Activated CD4-positive, alpha-beta T cell treated with anti-CD3 and anti-CD28 coated beads, Interleukin-2, amount 10 ng/mL, durations not matched to agents 24 days and 14 days (primary cell): ENCODE measurements at places on chromosomes 16 and 17.
A peak's percentile ranks its signal among the peaks of the same experiment; 100 is the strongest.

DNA sequence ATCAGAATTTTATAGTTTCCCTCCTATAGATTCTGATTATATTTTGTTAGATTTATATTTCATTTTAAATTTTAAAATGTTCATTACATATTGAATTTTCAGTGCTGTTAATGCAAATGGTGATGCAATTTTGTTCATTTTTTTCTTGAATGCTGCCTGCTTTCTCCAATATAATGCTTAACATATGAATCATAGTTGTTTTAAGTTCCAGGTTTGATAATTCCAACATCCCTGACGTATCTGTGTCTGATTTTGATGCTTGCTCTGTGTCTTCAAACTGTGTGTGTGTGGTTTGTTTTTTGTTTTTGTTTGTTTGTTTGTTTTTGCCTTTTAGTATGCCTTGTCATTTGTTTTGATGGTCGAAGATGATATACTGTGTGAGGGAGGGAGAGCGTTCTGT lies 134.7 kb upstream of the ELAC2 start:
- H3K27me3 ChIP-seq: no peaks in the 10 kb centered on the region
- H3K4me1 ChIP-seq: no peaks in the 10 kb centered on the region
- no peak overlapping the region for H3K27ac ChIP-seq
- H3K36me3 ChIP-seq: no peaks in the 10 kb centered on the region

GRCh38 chr16:85354686-85355514 lies 242.6 kb upstream of the CIBAR2 start:
- H3K27me3 ChIP-seq: no peaks in the 10 kb centered on the region
- H3K4me1 ChIP-seq: no peaks in the 10 kb centered on the region
- no peak overlapping the region for H3K4me3 ChIP-seq
- DNase-seq: no peak
- no peaks in the 10 kb centered on the region for H3K36me3 ChIP-seq

- no peak overlapping the region for H3K27ac ChIP-seq
- H3K4me3 ChIP-seq: no peak overlapping the region
- DNase-seq: no peak
- H3K4me1 ChIP-seq: peaks cover 35% of the 10 kb centered on the region
Measured at GRCh38 chr16:71880176-71880575, 3.8 kb downstream of the ZNF821 start.

- H3K36me3 ChIP-seq: no peaks in the 10 kb centered on the region
- H3K4me1 ChIP-seq: no peaks in the 10 kb centered on the region
- H3K4me3 ChIP-seq: no peak overlapping the region
- no peak overlapping the region for H3K27ac ChIP-seq
- DNase-seq: no peak
Measured at GRCh38 chr16:5450409-5451104, 353.0 kb upstream of the EEF2KMT start.

DNA sequence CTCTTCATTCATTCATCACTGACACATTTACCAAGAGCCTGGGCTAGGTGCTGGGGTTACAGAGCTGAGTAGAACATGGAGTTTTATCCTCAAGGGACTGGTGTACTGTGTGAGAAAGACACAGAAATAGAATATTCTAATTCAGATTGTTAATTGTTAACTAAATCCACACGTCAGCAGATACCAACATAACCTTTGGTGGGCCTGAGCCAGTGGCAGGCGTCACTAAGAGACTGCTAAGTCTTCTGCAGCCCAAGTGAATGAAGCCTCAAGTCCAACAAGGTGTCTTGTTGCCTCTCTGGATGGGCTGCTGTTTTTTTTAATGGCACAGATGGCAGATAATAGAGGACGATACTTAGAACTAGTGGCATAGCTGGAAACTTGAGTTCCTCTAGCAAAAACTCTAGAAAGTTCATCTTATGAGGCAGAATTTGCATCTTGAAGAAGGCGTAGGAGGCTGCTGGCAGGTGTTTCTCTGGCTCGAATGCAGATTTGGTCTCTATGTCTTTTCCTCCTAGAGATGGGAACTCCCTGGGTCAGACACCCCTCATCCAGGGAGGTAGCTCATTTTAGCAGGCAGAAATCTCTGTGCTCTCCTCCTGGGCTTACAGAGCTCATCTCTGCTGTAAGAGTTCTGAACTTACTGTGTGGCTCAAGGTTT lies 179.5 kb downstream of the NTN1 start:
- no peaks in the 10 kb centered on the region for H3K36me3 ChIP-seq
- H3K27ac ChIP-seq: no peak overlapping the region
- H3K4me3 ChIP-seq: no peak overlapping the region
- no peaks in the 10 kb centered on the region for H3K27me3 ChIP-seq
- H3K4me1 ChIP-seq: no peaks in the 10 kb centered on the region

DNA sequence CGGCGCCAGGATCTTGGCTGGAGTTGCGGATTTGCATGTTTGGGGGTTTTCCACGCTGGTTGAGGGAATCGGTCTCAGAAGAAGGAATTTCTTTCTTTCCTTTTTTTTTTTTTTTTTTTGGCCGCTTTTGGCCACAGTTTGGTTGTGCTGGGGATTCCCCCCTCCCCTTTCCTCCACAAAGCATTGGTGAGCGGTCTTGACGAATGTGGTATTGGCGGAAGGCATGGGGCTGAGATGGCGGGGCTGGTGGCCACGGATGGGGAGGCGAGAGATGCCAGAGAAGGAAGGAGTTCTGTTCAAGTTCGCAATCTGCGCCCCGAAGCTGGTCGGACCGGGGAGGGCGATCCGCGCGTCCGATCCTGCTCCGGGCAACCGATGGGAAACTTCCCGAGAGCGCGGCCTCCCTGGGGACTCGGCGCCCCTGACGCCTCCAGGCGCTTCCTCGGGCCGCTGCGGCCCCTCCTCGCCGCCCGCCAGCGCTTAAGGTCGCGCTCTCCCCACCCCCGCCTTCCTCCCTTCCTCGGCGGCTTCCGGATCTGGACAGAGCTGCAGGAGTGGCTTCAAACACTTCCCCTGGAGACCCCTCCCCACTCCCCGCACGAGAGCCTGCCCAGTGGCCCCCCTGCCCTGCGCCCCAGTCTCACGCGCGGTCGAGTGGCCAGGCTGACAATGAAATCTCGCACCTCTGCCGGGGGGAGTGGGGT lies 43.2 kb downstream of the RAI1 start:
- H3K27ac ChIP-seq: peak overlapping the region; percentile 58
- H3K36me3 ChIP-seq: peaks cover 15% of the 10 kb centered on the region

GRCh38 chr16:7289299-7289698 lies 43.3 kb upstream of the RBFOX1 start:
- H3K36me3 ChIP-seq: no peaks in the 10 kb centered on the region
- DNase-seq: no peak
- no peaks in the 10 kb centered on the region for H3K27me3 ChIP-seq
- H3K4me1 ChIP-seq: no peaks in the 10 kb centered on the region
- no peak overlapping the region for H3K4me3 ChIP-seq

GRCh38 chr17:65743308-65743655 lies 181.8 kb upstream of the AXIN2 start:
- no peak overlapping the region for H3K4me3 ChIP-seq
- no peak overlapping the region for H3K27ac ChIP-seq

DNA sequence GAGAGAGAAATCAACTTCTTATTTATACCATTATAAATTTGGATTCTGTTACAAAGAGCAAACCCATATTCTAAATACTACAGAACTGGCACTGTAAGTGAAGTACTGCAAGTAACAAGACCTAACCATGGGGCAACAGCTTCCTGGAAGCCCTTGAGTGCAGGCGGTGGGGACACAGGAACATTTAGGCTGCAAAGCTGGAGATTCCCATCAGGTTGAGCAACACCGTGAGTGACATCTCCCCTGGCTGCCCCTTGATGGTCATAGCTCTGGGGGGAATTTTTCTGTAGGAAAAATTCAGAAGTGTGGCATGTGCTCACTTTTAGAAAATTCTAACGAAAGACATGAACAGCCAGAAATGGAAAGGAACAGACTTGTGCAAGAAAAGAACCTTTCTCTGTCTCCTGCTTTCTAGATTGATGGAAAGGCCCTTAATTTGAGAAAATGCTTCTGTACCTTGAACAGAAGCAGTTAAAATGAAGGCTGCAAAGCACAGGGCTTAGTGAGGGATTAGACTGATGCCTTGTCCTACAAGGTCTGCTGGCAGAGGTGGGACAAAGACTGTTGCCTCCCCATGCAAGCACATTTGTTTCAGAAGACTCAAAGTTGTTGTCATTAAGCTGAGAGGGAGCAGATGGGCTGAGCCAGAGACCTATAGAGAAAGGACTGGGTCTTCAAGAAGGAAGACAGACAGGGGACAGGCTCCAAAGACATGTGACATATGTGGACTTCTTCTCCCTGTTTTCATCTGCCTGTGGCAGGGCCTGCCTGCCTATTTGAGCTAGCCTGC lies 380.8 kb downstream of the SLC39A11 start:
- no peak overlapping the region for H3K27ac ChIP-seq
- no peaks in the 10 kb centered on the region for H3K27me3 ChIP-seq
- peaks cover 42% of the 10 kb centered on the region for H3K36me3 ChIP-seq
- peaks cover 51% of the 10 kb centered on the region for H3K4me1 ChIP-seq
- no peak overlapping the region for H3K4me3 ChIP-seq

DNA sequence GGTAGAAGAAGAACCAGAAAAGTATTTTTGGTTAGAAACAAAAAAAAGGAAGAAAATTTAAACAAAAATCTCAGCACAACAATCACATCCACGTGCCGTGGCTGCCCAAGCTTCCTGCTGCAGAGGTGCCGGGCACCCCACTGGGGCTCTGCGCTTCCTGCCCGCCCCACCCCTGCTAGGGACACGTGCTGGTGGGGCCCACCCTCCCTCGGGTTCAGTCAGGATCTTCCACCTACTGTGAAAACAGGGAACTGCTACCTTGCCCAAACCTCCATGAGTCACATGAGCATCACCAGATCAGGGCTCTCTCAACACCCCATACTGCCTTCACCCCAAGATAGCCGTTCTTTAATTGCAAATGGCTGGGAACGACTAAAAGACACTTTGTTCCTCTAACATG lies 24.4 kb upstream of the CYTH1 start:
- H3K4me3 ChIP-seq: peak overlapping the region; percentile 15
- peak; percentile 77 for DNase-seq
- peaks cover 72% of the 10 kb centered on the region for H3K36me3 ChIP-seq
- H3K27me3 ChIP-seq: no peaks in the 10 kb centered on the region
- H3K4me1 ChIP-seq: peaks cover 39% of the 10 kb centered on the region
- H3K27ac ChIP-seq: peak overlapping the region; percentile 75

DNA sequence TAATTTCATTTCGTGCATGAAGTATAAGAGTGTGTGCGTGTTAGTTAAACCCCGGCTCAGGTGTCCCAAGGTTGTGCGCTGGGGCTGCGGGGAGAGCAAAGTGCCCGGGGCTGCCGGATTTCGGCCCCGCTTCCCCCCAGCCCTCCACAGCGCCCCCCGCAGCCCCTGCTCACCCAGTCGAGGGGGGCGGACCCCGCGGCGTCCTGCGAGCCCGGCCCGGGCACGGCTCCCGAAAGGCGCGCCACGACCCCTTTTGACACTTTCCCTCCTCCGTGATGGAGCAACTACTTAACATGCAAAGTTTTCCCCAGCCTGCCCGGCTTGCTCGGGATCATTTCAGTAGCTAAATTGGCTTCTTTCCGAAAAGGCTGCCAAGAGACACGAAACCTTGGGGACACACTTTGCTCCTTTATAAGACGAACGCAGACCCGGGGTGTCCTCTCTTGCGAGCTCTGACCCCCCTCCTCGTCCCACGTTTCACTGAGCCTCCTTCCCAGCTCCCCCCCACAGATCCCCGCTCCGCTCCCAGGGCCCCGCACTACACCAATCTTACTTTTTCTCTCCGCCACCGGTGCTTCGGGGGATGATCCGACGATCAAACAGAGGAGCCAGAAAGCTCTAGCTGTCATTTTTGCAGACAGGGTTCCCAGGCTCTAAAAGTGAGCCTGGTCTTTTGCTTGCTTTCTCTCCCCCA lies 552 bp downstream of the C17orf58 start:
- peaks cover 28% of the 10 kb centered on the region for H3K27me3 ChIP-seq
- H3K4me3 ChIP-seq: peak overlapping the region; percentile 82
- H3K4me1 ChIP-seq: peaks cover 35% of the 10 kb centered on the region

GRCh38 chr16:30018731-30019158 lies 4.3 kb upstream of the C16orf92 start:
- H3K36me3 ChIP-seq: no peaks in the 10 kb centered on the region
- no peak for DNase-seq
- no peak overlapping the region for H3K4me3 ChIP-seq
- H3K27ac ChIP-seq: no peak overlapping the region
- H3K4me1 ChIP-seq: peaks cover 6% of the 10 kb centered on the region

GRCh38 chr17:63349478-63350000 lies 96.6 kb downstream of the CYB561 start:
- no peak overlapping the region for H3K4me3 ChIP-seq
- no peak for DNase-seq
- no peak overlapping the region for H3K27ac ChIP-seq
- H3K27me3 ChIP-seq: peaks cover 7% of the 10 kb centered on the region

DNA sequence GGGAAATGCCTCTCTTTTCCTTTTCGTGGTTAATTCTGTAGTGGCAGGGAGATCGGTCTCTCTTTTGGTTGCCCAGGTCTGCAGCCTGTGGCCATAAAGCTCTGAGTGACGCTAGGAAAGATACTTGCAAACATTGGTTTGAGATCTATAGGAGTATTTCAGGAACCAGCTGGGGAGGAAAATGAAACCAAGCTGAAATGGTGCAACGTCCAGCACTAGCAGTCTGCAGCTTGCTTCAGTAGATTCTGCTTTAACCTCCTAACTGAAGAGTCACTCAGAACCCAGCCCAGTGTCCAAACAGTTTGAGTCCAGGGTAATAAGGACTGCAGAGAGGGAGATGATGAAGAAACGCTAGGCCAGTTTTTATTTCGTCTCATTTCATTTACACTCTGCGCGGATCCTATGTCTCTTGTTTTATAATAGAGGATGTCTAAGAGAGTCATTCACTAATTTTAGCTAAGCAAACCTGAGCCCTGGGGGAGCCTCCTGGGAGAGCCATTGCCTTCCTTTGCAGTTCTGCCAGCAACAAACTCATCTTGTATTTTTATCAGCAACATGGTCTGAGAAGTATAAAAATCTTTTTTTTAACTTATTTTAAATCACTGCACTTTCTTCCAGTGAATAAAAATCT lies 12.0 kb downstream of the SP2 start:
- peaks cover 24% of the 10 kb centered on the region for H3K36me3 ChIP-seq
- peaks cover 12% of the 10 kb centered on the region for H3K4me1 ChIP-seq
- DNase-seq: no peak
- H3K27me3 ChIP-seq: no peaks in the 10 kb centered on the region
- H3K27ac ChIP-seq: no peak overlapping the region
- no peak overlapping the region for H3K4me3 ChIP-seq

- H3K4me1 ChIP-seq: peaks cover 49% of the 10 kb centered on the region
- DNase-seq: peak; percentile 91
- peak overlapping the region; percentile 70 for H3K27ac ChIP-seq
- peaks cover 6% of the 10 kb centered on the region for H3K27me3 ChIP-seq
Measured at GRCh38 chr17:8225813-8226535, 15.6 kb upstream of the AURKB start.

DNA sequence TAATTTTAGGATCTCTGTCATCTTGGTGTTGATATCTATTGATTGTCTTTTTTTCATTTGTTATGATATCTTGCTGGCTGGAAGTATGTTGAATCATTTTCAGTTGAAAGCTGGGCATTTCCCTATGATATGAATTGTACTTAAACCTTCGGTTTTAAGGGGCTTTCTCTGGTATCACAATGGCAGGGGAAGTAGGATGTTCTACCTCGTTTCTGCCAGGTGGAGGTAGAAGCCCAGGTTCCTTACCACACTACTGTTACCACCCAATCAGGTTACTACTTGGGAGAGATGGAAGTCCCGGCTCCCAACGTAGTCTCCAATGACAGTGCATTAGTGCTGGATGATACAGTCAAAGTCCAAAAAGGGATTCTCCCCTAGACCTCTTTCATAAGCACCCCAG lies 281.7 kb upstream of the TBX2 start:
- no peaks in the 10 kb centered on the region for H3K27me3 ChIP-seq
- no peak for DNase-seq
- peaks cover 3% of the 10 kb centered on the region for H3K36me3 ChIP-seq
- no peak overlapping the region for H3K4me3 ChIP-seq
- H3K27ac ChIP-seq: no peak overlapping the region

GRCh38 chr17:49965524-49965909 lies 3.5 kb upstream of the DLX4 start:
- peak overlapping the region; percentile 77 for H3K27ac ChIP-seq
- H3K36me3 ChIP-seq: peaks cover 4% of the 10 kb centered on the region
- no peak overlapping the region for H3K4me3 ChIP-seq
- no peak for DNase-seq
- H3K27me3 ChIP-seq: peaks cover 86% of the 10 kb centered on the region
